ENCODE measurements at places on chromosomes 3 and 15. TPM values are rescaled to one million over a fixed set of nuclear protein-coding genes. Genes with fewer than 3 reads are reported as not detected.

GRCh38 chr15:59591356-59591755, 20.2 kb upstream of the GCNT3 start:
- H3K27ac ChIP-seq: no peak overlapping the region
- peaks cover 2% of the 10 kb centered on the region for H3K27me3 ChIP-seq
- H3K4me3 ChIP-seq: no peak overlapping the region

DNA sequence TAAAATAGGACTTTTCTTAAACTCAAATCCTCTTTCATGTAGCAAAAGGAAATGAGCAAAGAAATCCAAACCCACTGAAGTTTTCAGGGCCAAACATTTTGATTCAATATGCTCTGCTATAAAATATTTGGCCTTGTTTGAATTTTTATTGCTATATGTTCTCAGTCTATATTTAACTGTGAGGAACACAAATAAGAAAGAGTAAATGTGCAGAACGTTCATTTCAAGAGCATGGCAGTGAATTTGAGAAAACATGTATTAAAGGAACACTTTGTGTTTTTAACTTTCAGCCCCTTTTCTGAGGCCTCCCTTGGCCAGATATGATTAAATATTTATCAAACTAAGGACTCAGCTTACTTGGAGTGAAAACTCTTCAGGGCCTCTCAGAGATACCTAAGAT, 124.7 kb upstream of the CCNL1 start:
- no peaks in the 10 kb centered on the region for H3K27me3 ChIP-seq
- no peak overlapping the region for H3K4me3 ChIP-seq
- no peak for DNase-seq
- H3K27ac ChIP-seq: no peak overlapping the region

- peaks cover 19% of the 10 kb centered on the region for H3K4me1 ChIP-seq
- no peak overlapping the region for H3K27ac ChIP-seq
- no peak overlapping the region for H3K4me3 ChIP-seq
- H3K27me3 ChIP-seq: peaks cover 4% of the 10 kb centered on the region
- no peaks in the 10 kb centered on the region for H3K36me3 ChIP-seq
- DNase-seq: peak; percentile 89
These were observed 62.8 kb upstream of the MEX3B start for GRCh38 chr15:82108489-82109078.

- H3K27me3 ChIP-seq: no peaks in the 10 kb centered on the region
- no peak overlapping the region for H3K4me3 ChIP-seq
- H3K27ac ChIP-seq: peak overlapping the region; percentile 42
- H3K36me3 ChIP-seq: peaks cover 4% of the 10 kb centered on the region
These were observed 97.2 kb upstream of the FLNB start for GRCh38 chr3:57910990-57911389.

- peak overlapping the region; percentile 19 for H3K4me3 ChIP-seq
- H3K27ac ChIP-seq: peak overlapping the region; percentile 21
- peaks cover 4% of the 10 kb centered on the region for H3K27me3 ChIP-seq
- DNase-seq: no peak
- peaks cover 15% of the 10 kb centered on the region for H3K36me3 ChIP-seq
- peaks cover 18% of the 10 kb centered on the region for H3K4me1 ChIP-seq
These were observed 38.0 kb downstream of the SHC4 start for GRCh38 chr15:48925714-48926223.

DNA sequence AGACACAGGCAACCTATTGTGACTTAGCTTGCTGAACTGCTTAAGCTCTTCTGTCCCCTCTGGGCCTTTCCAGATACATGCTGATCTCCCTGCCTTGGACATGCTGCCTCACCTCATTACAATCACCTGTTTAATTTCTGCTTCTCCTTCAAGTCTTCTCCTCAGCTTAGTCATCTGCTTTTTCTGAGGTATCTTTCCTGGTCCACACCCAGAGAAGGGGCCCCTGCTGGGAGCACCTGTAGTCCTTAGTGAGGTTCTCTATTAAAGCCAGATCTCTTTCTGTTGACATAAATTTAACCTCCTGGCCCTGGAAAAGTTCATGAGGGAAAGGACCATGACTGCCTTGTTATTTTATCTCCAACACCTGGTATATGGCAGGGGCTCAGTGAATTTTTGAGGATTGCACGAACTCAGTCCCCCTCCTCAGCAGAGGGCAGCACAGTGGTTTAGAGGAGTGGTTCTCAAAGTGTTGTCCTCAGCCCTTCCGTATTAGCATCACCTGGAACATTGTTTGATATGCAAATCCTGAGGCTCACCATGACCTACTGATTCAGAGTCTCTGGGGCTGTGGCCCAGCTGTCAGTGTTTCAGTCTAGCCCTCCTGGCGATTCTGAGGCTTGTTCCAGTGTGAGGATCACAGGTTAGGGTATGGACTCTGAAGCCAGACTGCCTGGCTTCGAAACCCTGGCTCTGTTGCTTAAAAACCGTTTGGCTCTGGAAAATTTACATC, 12.7 kb downstream of the COL6A6 start:
- peaks cover 30% of the 10 kb centered on the region for H3K4me1 ChIP-seq

GRCh38 chr15:99682455-99682854, 50.8 kb downstream of the LYSMD4 start:
- H3K4me1 ChIP-seq: peaks cover 10% of the 10 kb centered on the region
- DNase-seq: no peak
- H3K27ac ChIP-seq: no peak overlapping the region

- H3K27me3 ChIP-seq: peaks cover 5% of the 10 kb centered on the region
- no peak overlapping the region for H3K4me3 ChIP-seq
- peaks cover 19% of the 10 kb centered on the region for H3K4me1 ChIP-seq
- DNase-seq: no peak
- H3K36me3 ChIP-seq: no peaks in the 10 kb centered on the region
These were observed 149.3 kb downstream of the RPLP1 start for GRCh38 chr15:69601711-69602504.

FRMD4B gene
- total RNA-seq: 102 TPM

ERC2 gene
- 20.5 TPM for total RNA-seq

HYAL1 gene
- 1.6 TPM for total RNA-seq

PLSCR2 gene
- total RNA-seq: not detected

PPM1L gene
- 12.2 TPM for total RNA-seq

CEMIP gene
- total RNA-seq: not detected
